ENCODE measurements at places on chromosomes 3 and 15. TPM values are rescaled to one million over a fixed set of nuclear protein-coding genes. Genes with fewer than 3 reads are reported as not detected.

GRCh38 chr3:185582871-185583270 lies 3.2 kb upstream of the SENP2 start:
- no peak for DNase-seq

DNA sequence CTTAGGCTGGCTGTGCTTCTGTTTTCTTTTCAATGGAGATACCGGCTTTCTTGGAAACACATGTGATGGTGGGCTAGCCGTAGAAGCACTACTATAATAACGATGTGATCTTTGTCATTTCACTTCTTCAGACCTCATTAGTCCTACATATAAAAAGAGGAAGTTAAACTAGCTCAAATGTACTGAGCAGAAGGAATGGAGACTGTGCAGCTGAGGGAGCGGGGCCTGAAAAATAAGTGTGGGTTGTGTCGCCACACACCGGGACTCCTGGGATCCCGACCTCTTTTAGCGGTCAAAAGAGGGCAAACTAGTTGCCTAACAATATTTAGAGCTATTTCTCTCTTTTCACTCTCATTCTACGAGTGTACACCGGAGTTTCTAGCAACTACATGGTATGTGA lies 1.0 kb upstream of the RNF7 start:
- no peak for DNase-seq

DNA sequence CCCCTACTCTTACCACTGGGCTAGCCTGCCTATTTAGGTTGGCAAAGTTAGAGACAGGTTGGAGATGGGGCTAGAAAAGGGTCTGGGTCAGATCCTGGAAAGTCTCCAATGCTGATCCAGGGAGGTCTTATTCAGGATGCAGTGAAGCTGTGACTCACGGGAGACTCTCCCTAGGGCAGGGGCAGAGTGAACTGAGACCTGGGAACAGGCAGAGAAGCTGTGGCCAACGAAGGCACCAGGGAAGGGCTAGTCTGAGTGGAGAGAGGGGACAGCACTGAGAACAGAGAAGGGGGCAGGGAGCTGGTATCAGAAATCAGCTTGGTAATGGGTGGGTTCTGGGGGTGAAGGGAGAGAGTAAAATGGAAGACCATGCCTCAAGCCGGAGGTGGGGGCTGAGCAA lies 2.2 kb downstream of the LTF start:
- no peak for DNase-seq

- no peak for DNase-seq
These were observed 325.1 kb upstream of the THBS1 start for GRCh38 chr15:39255760-39256159.

GRCh38 chr15:41957021-41957897 lies 15.1 kb downstream of the EHD4 start:
- DNase-seq: no peak

- no peak for DNase-seq
These were observed 9.4 kb downstream of the NMNAT3 start for GRCh38 chr3:139668332-139668731.

DNA sequence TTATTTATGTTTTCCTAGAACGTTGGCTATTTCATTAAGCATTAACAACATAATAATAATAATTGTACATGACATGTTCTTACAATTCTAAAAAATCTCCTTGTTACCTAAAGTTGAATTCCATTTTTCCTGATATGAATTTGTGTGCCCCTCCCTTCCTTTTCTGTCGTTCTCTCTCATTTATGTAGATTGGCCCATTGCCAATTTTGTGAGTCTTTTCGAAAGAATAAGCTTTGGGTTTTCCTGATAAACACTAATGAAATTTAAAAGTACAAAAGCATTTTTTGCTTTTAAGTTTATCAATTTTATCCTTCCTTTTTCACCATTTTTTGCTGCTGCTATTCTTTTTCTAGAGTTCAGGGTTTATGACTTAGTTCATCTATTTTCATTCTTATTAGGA lies 44.9 kb downstream of the PRR23E start:
- DNase-seq: no peak

The STRIT1 gene
- total RNA-seq: not detected

- DNase-seq: no peak
These were observed 49.5 kb upstream of the SLC9A9 start for GRCh38 chr3:143897576-143898295.

- DNase-seq: no peak
These were observed 17.4 kb upstream of the KCNMB2 start for GRCh38 chr3:178518660-178519396.

DNA sequence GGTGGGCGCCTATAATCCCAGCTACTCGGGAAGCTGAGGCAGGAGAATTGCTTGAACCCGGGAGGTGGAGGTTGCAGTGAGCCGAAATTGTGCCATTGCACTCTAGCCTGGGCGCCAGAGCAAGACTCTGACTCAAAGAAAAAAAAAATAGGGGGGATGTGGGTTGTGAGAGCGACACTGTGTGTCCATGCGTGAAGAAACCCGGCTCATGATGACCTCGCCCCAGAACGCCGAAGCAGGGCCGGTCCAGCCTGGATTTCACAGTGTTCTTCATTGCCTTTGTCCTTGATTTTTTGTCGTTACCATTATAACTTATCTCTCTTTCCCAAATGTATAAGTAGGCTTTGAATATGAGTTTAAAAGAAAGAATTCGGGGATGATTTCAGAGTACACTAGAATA lies 128.7 kb downstream of the PGPEP1L start:
- DNase-seq: no peak

GRCh38 chr15:92049290-92049989 lies 195.9 kb downstream of the SLCO3A1 start:
- DNase-seq: no peak
